ENCODE measurements at places on chromosomes 11 and 22.

- no peak for DNase-seq
Measured at GRCh38 chr11:61162092-61162941, 1.1 kb upstream of the VPS37C start.

DNA sequence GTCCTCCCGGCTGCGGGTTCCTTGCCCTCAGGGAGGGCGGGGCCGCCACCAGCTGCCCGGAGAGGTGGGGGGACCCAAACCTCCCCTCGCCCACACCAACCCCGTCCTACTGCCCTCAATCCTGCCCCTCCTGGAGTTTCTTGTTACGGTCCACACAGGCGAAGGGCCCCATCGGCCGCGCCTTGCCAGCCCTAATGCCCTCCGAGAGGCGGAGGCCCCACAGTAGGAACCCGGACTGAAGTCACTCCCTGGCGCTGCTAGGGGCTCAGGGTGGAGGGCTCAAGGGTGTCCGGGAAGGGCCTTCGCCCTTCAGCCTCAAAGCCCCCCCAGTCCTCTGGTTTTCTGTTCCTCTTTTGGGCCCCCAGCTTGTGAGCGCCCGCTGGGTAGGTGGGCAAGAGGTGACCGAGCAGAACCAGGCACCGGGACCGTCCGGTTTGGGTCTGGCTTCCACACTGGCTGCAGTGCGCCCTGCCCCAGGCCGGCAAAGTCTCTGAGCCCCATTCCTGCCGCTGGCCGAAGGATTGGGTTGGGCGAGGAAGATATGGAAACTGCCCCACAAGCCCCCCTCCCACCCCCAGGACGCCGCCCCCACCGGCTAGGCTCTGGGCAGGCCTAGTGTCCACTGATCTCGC lies 24.5 kb downstream of the DUSP8 start:
- DNase-seq = no peak

DNA sequence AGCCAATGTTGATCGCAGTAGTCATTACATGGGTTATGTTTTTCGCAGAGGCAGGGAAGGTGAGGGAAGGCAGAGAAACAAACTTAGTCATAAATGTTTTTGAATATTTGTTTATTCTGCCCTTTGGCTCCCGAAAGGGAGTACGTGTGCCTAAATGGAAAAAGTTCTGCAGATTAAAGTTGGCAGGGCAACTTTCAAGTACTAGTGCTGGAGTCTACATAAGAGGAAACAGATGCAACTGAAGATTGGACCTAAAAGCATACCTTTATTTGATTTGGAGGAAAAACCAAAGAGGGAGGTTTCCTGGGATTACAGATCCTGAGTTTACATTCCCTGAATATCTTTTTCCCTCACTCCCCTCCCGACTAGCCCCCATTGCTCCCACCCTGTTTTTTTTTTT lies 5.7 kb downstream of the HSD17B12 start:
- DNase-seq = no peak

- no peak for DNase-seq
Measured at GRCh38 chr11:35289821-35290220, 129.5 kb downstream of the SLC1A2 start.
